ENCODE measurements at places on chromosomes 4 and X. TPM values are rescaled to one million over a fixed set of nuclear protein-coding genes. Genes with fewer than 3 reads are reported as not detected.

The PLK4 gene
- total RNA-seq: 15.1 TPM

The EVC2 gene
- 5.9 TPM for total RNA-seq

The KDR gene
- not detected for total RNA-seq

The BGN gene
- 11.3 TPM for total RNA-seq

The GLOD5 gene
- not detected for total RNA-seq

The HMX1 gene
- not detected for total RNA-seq

The SMIM10L2A gene
- total RNA-seq: under 0.01 TPM
